ENCODE measurements at places on chromosomes 7 and 10.

DNA sequence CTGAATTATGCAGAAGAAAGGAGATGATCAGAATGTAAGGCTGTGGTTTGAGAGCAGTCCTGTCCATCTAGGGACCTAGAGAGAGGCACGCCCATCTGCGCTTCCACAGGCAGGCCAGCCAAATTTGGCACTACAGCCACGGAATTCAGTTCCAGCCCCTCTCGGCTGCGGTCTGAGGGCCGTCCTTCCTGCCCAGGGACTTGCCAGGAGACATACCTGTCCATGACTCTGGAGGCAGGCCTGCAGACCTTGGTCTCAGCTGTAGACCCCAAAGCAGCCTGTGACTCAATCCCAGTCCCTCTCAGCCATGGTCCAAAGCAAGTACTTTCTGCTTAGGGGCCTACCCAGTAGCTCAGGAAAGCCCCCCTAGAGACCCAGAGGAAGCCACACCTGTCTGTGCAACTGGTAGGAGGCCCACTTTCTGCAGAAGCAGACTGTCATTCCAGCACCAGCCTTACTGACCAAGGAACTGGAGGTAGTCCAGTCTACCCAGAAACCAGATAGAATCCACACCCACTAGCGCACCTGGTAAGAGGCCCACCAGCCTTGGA lies 720.9 kb downstream of the PARD3 start:
- no peak for DNase-seq

GRCh38 chr7:28136885-28137284 lies 43.7 kb downstream of the JAZF1 start:
- DNase-seq = no peak

DNA sequence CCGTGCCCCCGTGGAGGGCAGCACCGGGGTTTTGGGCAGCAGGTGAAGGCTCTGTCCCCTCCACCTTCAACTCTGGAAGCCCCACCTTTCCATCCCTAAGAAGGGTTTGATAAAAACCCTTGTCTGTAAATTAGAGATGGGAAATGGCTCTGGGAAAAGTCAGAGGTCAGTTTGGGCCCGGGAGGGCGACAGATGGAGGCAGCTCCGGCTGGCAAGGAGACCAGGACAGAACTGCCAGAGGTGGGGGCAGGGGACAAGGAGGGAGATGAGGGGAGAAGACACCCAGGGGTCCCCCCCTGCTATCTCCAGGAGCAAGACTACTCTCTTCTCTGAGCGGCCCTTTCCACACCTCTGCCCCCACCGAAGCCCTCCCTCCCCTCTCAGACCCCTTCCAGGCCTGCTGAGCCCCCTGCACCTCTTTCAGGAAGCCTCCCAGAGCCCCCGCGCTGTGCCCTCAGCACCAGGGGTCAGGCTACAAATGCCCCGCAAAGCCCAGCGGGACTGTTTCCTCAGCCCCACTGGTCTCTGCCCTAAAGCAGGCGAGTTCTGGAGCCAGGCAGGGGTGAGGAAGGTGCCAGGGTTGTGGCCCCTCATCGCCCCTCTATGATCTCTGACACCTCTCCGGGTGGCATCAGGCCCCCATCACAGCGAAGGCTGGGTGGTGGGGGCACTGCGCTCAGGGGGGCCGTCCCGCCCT lies 980 bp upstream of the SH2B2 start:
- no peak for DNase-seq

GRCh38 chr7:99729486-99730237 lies 5.3 kb downstream of the CYP3A7 start:
- DNase-seq = no peak

DNA sequence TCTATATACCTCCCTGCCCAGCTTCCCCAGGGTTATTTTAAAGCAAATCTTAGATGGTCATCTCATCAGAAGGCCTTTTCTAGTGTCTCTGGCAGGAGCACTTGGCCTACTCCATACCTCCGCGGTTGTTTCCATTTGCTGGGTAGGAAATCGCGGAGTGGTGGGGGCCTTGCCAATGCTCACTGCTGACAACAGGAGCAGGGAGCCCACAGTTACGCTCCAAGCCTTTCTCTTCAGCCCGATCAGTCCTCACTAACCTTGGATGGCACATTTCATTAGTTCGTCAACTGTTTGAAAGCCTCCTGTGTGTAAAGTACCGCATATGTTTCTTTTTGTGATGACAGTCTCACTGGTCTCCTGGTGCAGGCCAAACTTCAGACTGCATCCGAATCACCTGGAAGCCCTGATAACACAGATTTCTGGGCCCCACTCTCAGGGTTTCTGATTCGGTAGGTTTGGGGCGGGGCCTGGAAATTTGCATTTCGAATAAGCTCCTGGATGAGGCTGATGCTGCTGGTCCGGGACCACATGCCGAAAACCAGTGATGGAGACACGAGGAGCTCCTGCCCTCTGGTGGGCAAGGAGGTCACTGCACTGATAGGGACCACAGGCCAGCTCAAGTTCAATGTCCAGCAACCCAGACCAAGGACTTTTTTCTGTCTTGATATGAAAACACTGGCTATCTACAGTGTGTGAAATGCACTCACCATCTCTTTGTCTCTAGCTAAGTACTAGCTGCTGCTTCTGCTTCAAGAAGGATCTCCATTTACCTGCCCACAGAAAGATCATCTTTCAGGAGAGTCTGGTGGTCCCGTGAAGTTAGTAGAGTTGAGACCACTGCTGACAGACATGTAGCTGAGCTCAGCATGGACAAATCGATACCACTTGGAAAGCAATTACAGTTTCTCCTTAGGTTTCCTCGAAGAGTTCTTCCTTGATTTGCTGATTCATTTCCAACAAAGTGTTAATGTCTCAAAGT lies 14.0 kb downstream of the LRGUK start:
- DNase-seq = no peak

DNA sequence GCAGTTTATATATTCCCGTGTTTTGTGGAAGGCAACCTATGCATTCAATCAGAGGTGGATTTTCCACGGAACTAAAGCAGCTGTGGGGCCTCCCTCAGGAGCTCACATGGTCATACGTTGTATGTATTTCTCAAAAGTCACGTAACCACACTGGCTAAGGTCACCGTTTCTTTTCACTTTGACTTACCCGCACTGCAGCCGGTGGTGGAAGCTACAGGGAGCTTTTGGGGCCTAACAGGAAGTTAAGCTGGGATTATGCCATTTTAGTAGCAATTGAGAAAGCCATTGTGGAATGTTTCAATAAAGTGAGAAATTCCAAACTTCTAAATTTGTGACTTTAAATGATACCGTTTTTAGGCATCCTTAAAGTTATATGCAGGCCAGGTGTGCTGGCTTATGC lies 111.2 kb upstream of the KLF6 start:
- no peak for DNase-seq

- no peak for DNase-seq
Observed at GRCh38 chr10:106083572-106083971, 1080.9 kb downstream of the SORCS1 start.

- no peak for DNase-seq
Observed at GRCh38 chr7:124179641-124180040, 146.8 kb upstream of the TMEM229A start.

GRCh38 chr7:156176039-156176438 lies 363.8 kb upstream of the SHH start:
- no peak for DNase-seq

DNA sequence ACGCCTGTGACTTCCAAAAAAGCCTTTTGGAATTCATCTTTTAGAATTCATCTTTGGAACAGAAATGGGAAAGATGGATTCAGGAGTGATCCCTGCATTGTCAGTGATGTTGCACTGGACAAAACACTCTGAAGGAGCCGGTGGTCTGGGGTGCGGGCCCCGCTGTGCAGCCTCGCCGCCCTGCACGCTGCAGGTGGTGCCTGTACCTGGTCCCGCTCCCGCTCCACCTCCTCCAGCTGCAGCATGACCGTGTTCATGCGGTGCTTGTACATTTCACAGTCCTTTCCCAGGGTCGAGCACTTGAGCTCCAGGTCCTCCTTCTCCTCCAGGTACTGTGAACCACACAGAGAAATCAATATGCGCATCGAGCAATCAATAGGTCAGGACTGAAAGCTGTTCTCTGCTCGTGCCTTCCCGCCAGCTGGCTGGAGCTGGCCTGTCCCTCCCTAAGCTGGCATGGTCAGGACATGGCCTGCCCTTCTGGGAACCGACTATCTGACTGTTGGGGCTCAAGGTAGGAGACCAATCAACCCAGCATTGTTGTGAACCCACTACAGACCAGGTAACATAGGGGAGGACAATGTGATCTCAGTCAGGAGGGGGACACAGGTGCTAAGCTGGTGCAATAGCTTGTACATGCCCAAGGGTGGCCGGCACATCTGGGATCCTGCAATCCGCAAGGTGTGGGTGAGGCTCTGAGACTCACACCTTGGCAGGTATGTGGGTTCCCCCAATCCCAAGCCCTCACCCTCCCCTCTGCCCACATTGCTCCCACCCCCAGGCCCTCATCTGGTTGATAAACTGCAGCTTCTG lies 93.8 kb upstream of the GNA12 start:
- no peak for DNase-seq

GRCh38 chr7:83824214-83824613 lies 175.3 kb upstream of the SEMA3E start:
- no peak for DNase-seq

DNA sequence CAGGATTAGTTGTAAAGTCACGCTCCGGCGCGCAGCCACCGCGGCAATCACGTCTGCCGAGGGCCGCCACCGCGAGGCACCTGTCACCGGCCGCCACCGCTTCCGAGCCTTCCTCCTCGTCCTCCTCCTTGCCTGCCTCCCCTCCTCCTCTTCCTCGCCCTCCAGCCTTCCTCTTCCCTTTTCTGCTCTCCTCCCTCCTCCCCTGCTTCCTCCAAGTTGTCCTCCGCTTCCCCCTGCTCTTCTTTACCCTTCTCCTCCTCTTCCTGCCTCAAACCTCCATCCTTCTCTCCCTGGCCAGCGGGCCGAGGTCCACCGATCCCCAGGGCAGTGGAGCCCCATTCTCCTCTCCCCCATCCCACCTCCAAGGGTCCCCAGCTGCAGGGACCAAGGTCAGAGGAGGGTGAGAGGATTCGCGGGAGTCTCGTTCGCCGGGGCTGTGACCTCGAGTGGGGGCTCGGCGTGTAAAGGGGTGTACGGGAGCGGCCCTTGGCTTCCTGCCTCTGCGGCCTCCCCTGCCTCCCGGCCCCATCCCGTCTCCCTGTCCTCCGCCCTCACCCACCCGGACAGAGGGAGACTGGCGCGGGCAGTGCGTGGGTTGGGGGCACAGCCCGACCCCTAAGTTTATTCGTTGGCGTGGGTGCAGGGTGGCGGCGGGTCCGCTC lies 89.5 kb upstream of the PAX2 start:
- DNase-seq = no peak

GRCh38 chr10:58951746-58952145 lies 224.7 kb upstream of the PHYHIPL start:
- no peak for DNase-seq

DNA sequence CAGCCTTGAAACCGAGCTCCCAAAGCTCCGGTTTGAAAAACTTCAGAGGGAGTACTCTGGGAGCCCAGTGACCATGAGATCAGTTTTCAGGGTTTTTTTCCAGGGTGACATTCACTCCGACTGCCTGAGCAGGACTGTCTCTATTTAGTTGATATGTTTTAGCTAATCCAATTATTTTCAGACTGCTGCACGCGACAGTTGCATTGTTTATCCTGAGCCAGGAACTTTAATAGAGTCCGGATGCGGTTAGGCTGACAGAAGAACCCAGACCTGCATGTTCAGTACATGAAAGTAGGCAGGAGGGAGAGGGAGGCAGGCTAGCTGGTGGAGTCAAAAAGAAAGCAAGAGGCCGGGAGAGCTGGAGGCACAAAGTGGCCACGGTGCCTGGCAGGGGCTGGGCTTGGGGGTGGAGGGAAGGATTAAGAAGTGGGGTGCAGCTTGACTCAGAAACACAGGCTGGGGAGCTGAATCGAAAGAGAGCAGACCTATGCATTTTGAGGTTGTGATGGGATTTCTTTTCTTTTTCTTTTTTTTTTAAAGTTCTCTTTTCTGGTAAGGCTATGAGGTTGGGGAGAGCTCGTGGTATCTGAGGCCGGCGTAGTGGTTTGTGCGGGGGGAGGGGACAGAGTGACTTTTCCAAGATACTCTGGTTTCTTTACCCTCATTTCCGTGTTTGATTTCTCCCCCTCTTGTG lies 5.7 kb downstream of the GATA3 start:
- DNase-seq = no peak

- DNase-seq = no peak
Observed at GRCh38 chr10:101183458-101184183, 45.6 kb downstream of the LBX1 start.

GRCh38 chr7:157411580-157411979 lies 74.8 kb downstream of the DNAJB6 start:
- no peak for DNase-seq

GRCh38 chr10:111831058-111831457 lies 352.5 kb downstream of the GPAM start:
- DNase-seq = no peak

DNA sequence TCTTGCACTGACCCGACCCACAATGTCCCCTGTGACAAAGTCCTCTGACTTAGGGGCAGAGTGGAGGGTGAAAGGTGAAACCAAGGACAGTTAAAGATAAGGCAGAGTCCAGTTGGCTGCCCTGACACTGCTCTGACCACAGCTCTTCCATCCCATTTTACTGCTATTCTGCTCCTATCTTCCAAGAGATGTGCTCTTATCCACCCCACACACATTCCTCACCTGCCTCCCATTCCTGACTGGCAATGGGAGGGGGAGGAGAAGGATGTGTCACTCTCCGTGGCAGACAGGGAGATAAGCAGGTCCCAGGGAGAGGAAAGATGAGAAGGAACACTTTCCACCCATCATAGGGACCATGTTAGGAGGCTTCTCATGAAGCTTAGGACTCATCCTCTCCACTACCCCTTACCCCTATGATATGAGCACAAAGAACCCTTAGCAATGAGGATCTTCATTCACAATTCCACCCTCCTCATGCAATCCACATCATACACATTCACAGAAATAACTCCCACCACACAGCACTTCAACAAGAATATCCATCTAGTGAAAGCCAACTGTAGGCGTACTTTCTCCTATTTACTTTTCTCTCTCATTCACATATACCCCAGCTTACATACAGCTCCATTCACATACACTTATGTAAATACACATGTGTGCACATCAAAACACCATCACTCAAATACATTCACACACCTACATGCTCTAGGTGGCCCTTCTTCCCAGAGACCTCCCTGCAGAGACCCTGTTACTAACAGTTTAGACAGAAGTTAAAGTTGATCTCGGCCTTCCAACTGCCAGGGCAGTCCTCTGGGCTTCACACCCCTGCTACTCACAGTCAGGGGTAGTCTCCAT lies 6.6 kb downstream of the SYNPO2L start:
- DNase-seq = no peak

DNA sequence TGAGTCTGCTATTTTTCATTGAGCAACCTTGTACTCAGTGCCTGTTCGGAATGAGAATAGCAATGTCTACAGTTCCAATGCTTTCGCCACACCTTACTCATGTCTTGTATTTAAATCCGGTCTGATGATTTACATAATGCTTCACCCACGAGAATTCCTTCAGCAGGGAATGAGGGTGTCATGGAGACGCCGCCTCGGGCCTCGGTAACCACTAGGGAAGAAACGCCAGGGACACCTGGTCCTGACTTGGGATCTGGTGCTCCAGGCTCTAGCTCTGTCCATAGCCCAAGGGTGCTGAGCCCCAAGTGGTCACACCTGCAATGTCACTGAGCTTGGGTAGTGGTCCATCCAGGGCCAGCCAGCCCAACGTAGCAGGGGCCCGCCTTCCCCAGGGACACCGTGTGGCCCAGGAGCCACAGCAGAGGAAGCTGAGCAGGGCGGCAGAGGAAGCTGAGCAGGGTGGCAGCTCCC lies 37.4 kb downstream of the PRKAG2 start:
- no peak for DNase-seq
